ENCODE measurements at places on chromosomes 6 and 20.

- DNase-seq = no peak
These were observed at the start of gene ACSS1 for GRCh38 chr20:25058051-25058846. ACSS1 (minus strand) TSS chr20:25058139; CDS start chr20:25058102, 37 bp downstream.

- no peak for DNase-seq
These were observed 1.9 kb downstream of the FBXO9 start for GRCh38 chr6:53066874-53067706.

DNA sequence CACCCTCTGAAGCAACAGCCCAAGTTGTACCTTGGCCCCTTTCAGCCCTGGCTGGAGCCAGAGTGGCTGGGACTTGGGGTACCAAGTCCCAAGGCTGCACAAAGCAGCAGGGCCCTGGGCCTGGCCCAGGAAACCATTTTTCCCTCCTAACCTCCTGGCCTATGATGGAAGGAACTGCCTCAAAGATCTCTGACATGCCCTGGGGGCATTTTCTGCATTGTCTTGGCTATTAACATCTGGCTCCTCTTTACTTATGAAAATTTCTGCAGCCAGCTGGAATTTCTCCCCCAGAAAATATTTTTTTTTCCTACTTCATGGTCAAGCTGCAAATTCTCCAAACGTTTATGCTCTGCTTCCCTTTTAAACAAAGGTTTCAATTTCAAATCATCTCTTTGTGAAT is 269.4 kb upstream of the CDYL start:
- no peak for DNase-seq

DNA sequence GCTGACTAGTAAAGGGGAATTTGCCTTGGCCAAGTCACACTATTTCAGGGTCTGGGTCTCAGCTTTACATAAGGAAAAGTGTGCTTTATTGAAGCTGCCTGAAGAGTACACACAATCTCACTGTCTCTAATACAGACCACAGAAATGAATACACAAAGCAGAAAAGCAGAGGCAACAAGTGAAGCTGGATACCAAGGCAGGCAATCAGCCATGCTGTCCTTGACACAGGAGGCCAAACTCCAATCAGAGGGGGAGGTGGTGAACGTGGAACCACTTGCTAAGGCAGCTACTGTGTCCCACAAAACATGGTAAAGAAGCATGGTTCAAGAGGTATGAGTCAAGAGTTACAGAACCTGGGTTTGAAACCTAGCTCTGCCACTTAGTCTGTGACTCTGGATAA is 21.8 kb upstream of the CCND3 start:
- DNase-seq = no peak

DNA sequence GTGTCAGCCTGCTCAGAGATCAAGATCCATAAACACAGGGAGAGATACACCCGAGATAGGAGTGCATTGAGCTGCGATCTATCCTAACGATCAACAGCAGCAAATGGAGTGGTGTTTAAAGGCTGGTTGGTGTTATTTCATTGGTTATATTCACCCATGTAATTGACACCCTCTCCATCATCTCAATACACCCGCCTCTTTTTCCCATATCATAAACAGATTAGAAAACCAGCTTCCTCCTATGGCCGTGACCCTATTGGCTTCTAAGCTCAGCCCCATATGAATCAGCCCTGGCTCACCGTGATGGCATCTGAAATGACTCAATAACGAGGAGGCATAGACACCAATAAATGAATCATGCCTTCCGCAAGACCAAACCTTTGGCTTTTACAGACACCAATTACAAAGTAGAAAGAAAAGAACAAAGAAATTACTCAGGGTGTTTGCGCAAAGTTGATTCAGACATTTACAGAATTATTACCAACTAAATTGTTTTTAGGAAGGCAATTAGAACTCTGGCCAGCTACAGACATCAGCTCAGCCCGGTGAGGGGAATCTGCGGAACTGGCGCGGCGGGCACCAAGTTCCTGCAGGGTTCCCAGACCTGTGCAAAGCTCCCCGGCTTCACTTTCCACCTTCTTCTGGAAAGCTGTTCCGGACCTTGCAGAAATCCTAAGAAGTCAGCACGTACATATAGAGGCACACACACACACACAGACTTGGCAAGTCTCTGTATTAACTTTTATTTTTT is 11.5 kb downstream of the PMEPA1 start:
- no peak for DNase-seq
